ENCODE measurements at places on chromosomes 3 and 15.
A peak's percentile ranks its signal among the peaks of the same experiment; 100 is the strongest.

- DNase-seq = no peak
These were observed 27.4 kb upstream of the ARL14 start for GRCh38 chr3:160649596-160649995.

- no peak for DNase-seq
These were observed 891.3 kb downstream of the SQOR start for GRCh38 chr15:46525984-46526725.

GRCh38 chr3:71955240-71956068 is 170.5 kb upstream of the PROK2 start:
- DNase-seq = peak; percentile 74

DNA sequence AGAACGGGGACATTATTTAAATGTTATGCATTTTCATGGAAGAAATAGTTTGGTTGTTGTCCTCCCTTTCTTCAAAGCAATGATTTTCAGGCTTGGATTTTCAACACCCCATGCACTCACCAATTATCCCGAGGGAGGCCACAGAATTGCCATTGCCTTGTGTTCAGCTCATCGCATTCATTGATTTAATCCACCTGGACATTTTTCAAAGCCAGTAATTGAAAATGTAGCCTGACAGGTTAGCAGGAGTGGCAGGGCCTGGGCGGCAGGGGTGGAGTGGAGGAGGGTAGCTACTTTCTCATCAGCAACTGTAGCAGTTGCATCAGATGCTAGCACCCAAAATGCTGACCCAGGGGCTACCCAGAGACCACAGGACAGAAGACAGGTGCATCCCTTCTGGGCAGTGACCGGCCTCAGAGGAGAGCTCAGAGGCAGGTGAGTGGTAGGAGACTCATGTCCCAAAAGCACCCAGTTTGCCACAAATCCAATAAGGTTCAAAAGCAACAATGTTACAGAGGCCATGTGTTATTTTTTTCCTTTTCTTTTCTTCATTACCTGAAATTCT is 242.4 kb downstream of the CD47 start:
- no peak for DNase-seq

- no peak for DNase-seq
These were observed 673.7 kb upstream of the CCDC54 start for GRCh38 chr3:106703524-106703923.

DNA sequence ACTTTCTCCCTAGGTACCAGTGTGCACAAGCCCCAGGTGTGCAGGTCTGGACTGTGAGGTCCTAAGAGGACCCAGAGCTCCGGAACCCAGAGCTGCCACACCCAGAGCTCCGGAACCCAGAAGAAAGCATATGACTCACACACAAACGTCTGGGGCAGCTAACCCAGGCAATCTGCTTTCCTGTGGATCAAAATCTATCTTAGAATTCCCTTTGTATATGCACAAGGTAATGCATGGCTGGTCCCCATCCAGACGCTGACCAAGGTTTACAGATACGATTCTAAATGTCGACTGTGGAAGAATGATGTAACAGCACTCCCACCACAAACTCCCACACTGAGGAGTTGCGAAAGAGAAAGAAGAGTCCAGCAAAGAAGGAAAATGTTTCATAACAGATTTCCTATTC is 15.7 kb downstream of the KCNMB2 start:
- DNase-seq = peak; percentile 59

- DNase-seq = no peak
These were observed 282.8 kb upstream of the PROK2 start for GRCh38 chr3:72067721-72068120.

- peak; percentile 46 for DNase-seq
These were observed 5.2 kb downstream of the SETD5 start for GRCh38 chr3:9402410-9403228.

GRCh38 chr3:59186725-59187124 is 136.9 kb upstream of the CFAP20DC start:
- DNase-seq = no peak

DNA sequence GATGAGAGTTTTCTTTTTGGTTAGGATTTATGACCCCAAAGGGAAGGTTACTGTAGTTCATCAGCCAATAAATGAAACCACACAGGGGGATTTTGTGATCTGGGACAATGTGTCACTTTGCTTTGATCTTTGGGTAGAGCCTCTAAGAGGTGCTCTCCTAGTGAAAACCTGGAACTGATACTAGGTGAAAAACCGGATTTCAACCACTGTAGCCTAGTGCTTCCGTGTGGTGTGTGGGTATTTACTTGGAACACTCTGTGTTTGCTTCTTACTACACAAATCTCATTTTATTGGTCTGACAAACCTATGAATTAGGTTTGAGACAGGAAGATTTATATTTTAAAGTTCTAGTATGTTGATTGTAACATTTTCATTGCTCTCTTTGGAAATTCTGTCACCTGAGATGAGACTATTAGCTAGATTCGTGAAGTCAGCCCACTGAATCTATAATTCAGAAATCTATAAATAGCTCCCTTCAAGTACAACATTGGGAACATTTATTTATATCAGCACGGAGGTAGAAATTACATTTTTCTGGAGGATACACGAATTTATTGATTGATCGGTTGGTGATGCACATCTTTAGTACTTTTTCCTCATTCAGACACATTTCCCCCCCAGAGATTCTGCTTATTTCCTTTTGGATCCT is 119.8 kb downstream of the AKAP13 start:
- DNase-seq = no peak
